Muscle of leg (tissue), 16 donors: ENCODE measurements at places on chromosomes 5 and 9.

- peak; percentile 95 for DNase-seq
These were observed 653.1 kb upstream of the KLF4 start for GRCh38 chr9:108142504-108143201.

DNA sequence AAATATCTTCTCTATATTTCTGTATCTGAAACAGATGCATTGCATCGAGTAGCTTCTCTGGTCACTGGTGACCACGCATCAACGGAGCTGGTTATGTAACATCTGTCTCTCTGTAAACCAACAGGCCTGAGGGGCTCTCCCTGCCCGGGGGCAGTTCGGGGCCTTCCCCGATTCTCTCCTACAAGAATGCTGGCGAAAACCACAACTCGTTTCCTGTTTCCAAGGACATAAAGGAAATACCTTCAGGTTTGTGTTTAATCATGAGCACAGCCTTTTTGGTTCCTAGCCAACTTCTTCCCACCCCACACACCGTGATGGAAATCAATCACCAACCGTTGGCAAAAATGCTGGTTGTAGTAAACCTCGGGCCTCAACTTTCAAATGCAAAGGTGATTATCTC lies 25.1 kb downstream of the GDNF start:
- DNase-seq, result no peak

DNA sequence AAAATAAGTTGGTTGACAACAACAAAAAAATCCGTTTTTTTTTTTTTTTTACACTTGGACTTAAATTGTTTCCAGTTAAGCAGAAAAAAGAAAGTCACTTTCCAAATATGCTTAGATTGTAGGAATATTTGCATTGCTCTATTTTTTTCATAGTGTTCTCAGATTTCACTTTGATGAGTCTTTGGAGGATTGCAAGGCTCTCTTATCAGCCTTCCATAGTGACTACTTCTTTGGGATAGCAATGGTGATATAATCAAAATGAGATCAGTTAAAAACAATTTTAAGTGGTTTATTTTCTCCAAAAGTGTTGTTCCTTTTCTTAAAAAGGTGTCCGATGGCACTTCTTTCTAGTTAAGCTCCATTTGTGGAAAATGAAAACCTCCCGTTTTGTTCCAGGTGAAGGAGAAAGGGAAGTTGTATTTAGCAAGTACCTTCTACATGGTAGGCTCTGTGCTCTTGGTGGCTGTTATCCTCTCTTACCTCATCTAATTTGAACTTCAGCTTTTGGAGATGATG lies 3.9 kb downstream of the RASGRF2 start:
- no peak for DNase-seq

- no peak for DNase-seq
These were observed 109.9 kb upstream of the RGMB start for GRCh38 chr5:98663521-98663920.

- no peak for DNase-seq
These were observed 518.5 kb downstream of the ZNF608 start for GRCh38 chr5:124227914-124228313.

GRCh38 chr9:123749580-123750202 lies 180.2 kb downstream of the DENND1A start:
- peak; percentile 30 for DNase-seq

DNA sequence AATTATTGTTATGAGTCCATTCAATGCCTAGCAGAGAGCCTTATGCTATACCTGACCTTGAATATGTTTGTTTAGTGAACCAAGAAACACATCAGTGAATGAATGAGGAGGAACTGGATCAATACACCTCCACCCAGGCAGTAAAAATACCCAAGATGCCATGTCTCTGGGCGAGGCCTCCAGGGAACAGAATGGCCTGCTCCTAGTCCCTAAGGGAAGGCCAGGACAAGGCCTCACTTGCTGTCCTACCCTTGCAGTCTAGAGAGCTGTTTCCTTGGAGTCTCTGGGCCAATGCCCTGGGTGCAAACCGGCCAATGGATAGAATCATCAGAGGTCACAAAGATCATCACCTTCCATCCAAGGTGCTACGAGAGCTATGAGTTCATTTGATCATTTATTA lies 26.1 kb downstream of the TNIP1 start:
- DNase-seq, result no peak

DNA sequence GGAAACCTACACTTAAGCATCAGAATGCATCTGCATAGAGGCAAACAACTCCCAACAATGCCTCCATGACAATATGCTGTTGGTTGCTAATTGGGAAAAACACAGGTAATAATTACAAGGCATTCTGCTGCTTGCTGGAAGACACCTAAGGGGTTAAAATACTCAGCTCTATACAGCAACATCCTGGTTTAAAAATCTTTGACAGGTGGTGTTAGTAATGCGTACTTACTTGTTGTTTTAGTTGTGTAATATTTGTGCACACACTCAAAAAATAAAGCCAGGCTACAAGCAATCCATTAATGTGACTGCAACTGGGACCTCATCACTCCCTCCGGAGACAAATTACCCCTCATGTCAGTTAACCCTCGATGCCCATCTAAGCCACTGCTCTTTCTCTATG lies 126.3 kb upstream of the ELL2 start:
- no peak for DNase-seq

DNA sequence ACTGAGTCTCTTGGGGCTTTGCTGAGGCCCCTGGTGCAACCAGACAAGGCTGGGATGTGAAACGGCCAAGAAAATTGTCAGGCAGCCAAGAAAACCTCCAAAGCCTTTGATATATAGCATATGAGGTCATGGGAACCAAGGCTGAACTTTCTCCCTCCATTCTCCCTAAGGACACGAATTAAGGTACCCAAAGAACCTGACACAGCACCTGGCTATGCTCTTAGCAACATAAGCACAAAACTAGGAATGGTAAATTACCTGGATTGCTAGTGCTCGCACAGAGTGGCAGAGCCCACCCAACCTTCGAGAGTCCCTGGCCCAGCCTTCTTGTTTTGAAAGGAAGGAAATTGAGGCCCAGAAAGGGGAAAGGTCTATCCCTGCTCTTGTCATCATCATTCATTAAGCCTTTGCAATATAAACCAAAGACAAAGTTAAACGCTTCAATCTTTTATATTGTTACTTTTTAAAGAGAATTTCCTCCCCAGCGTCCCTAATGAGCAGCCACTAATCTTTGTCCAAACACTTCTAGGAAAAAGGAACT lies 220.0 kb upstream of the NR4A3 start:
- DNase-seq, result peak; percentile 55

GRCh38 chr5:126481243-126481642 lies 58.0 kb downstream of the GRAMD2B start:
- no peak for DNase-seq

DNA sequence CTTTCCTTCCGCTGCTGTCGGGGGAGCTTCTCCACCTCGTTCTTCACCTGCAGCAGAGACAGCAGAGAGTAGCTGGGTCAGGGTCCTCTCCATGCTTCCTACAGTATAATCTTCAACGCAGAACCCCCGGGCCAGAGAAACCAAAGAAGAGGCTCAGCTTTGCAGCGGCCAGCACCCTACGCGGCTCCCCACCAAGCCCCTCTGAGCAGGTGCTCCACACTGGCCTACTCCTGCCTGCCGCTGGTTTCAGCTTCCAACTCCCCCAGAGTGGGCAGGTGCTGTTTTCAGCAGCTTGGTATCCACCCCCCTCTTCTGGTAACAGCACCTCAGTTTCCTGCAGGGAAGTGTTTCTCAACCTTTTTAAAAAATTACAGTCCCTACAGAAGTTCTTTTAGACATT lies 58.3 kb upstream of the FBXW11 start:
- DNase-seq, result no peak

GRCh38 chr9:106962615-106963363 lies 99.8 kb downstream of the ZNF462 start:
- DNase-seq, result peak; percentile 96

- DNase-seq, result no peak
These were observed 8.1 kb upstream of the ENTPD8 start for GRCh38 chr9:137449081-137449844.

DNA sequence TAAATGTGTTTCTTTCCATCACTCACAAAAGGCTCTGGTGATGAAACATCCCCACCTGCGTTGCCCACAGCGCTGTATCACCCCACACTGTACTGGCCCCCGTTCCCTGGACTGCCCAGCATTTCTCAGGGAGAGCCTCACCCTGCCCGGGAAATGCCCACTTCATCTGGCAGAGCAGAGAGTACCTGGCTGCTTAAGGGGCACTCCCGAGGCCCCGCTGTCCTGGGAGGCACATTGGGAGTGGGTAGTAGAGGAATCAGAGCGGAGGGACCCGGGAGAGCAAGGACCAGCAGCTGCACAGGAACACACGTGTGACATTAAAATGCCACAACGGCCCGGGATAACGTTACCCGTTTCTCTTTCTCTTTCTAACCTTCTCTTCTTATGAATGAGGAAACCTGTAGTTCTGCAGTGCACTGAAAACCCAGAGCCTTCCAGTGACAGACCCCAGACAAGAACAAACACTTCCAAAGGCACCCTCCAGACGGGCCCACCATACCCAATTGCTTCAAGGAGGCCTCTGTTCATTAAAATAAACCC lies 110.0 kb downstream of the ROR2 start:
- no peak for DNase-seq

DNA sequence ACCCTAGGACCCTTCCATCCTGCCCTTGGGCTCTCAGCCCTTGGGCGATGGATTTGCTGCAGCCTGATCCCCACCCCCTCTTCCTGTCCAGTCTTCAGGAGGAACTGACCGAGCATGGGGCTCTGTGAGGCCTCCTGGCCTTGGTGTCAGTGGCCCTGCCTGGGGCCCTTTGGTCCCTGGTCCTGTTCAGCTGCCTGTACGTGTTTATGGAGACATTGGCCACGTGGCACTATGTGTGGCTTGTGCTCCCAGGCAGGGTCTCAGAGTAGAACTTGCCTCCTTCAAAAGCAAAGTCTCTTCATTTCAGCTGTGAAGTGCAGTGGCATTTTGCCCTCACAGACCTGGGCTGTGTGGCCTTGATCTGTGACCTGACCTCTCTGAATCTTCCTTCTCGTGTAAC lies 11.1 kb downstream of the FCN2 start:
- no peak for DNase-seq

- peak; percentile 2 for DNase-seq
These were observed 625.5 kb downstream of the CHSY3 start for GRCh38 chr5:130529511-130530485.

- DNase-seq, result no peak
These were observed 440.9 kb downstream of the ENC1 start for GRCh38 chr5:74199436-74200210.

DNA sequence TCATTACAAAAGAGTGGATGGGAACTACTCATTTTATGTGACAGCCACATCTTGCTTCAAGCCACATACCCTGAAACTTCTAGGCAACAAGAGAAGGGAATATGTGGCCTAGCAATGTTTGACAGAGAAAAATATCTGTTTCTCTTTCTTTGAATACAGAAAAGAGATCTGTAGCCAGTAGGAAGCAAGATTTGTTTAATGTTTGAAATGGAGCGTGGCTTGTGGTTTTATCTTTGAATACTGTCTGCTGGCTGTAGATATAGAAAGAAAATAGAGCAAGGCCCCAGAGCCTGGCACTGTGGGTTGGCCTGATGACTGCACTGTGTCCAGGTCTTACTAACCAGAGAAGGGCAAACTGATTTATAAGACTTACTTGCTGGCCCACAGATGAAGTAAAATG lies 133.8 kb downstream of the ARHGEF28 start:
- no peak for DNase-seq

GRCh38 chr9:137709411-137710101 lies 90.8 kb downstream of the EHMT1 start:
- no peak for DNase-seq

DNA sequence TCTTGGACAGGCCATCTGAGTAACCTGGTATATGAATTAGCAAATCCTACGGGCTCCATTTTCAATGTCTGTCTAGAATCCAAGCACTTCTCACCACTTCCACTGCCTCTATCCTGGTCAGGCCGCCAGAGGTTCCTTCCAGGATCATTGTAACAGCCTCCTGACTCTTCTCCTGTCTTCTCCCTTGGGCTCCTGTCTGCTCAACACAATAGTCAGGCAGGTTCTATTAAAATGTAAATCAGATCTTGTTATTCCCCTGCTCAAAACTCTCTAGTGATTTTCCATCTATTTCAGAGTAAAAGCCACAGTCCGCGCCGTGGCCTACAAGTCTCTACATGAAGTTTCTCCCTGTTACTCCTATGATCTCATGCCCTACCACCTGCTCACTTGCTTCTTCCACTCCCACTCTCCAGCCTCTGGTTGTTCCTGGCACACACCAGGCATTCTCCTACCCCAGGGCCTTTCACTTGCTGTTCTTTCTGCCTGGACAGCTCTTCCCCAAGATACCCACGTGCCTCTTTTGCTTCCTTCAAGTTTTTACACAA lies 21.7 kb downstream of the ZNF366 start:
- peak; percentile 86 for DNase-seq

DNA sequence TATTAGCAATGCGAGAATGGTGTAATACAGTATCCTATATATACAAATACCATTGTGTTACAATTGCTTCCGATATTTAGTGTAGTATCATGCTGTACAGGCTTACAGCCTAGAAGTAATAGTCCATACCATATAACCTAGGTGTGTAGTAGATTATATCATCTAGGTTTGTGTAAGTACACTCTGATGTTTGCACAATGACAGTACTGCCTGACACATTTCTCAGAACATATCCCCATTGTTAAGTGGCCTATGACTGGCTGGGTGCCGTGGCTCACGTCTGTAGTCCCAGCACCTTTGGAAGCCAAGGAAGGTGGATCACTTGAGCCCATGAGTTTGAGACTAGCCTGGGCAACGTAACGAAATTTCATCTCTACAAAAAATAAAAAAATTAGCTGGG lies 124.6 kb downstream of the PAM start:
- DNase-seq, result no peak

DNA sequence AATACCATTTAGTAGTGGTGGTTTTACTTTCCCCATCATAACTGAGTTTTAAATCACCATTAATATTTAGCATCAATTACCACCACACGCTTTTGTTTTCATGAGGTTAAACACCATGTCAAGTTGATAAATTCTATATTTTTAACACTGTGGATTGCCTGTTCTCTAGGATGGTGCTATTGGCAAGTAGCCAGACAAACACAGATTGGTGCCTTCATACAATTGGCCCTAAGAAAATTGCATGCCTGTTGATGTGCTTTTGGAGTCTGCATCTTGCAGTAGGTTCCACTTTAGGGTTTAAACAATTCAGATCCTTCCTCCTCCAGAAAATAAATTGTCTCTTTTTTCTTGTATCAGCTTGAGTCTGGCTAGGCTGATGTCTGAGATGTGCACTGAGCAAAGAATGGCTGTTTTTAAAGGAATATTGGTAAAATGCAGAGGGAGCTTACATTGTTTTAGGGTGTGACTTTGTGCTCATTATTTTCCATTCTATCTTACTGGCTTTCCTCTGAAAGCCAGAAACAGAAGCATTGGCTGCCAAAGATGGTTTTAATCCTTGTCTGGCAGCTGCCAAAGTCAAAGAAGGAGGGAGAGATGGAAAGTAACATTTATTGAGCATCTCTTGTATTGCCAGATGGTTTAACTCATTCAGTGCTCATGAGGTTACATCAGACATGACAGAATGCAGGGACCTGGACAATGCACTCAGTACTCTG lies 19.6 kb upstream of the MAN2A1 start:
- DNase-seq, result peak; percentile 39

- peak; percentile 27 for DNase-seq
These were observed 365.5 kb downstream of the KCNN2 start for GRCh38 chr5:114727358-114727757.
